ENCODE measurements at places on chromosomes 3 and 15. TPM values are rescaled to one million over a fixed set of nuclear protein-coding genes. Genes with fewer than 3 reads are reported as not detected.

SKOR1 gene
- 0.36 TPM for total RNA-seq

DNA sequence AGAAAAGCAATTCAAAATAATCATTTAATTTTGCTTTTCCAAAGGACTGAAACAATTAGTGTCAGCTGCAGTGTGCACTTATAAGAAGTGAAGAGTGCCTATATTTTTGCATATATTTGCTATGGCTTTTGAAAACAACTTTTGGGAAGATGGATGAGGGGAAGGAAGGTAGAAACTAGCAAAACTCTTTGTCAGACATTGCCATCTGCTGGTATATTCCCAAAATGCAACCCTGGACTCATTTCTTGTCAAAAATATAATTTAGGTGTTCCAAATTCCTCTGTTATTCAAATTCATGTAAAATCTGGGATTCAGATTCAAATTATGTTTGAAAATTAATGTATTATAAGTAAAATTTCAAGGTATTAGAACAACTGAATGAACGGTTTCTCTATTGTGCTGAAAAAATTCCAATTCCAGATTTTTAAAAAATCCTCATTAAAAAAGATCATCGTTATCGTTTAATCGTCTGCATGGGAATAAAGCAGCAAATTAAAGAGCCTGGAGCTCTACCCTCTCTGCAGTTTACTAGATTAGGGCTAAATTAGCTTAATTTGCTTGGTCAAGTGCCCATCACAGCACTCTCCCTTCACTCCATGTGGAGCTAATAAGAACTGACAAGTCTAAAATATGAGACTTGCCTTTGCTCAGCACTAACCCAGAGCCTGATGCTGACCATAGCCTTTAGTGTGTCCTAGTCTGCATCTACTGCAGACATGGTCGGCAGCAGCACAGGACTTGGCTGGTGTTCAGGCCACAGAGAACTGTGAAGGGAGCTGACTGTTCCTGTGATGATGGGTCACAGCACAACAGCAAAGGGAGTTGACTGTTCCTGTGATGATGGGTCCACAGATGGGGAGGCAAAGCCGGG is 67.9 kb upstream of the MITF start:
- DNase-seq: peak; percentile 85

DNA sequence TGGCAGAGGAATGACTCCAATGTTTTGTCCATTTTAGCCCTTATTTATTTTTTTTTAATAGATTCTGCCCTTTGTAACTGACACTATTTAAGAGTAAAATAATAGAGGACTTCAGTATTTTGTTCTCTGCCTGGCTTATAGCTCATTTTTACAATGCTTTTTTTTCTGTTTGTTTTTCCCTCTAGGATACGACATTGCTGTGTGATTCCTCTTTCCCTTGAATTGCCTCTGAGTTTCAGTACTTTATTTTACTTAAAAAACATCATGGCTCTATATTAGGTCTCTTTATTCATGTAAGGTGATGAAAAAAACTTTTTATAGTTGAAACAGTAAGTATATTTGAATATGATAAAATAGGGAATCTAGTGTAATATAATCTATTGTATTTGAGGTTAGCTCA is 179.1 kb downstream of the PTPRG start:
- DNase-seq: no peak

DNA sequence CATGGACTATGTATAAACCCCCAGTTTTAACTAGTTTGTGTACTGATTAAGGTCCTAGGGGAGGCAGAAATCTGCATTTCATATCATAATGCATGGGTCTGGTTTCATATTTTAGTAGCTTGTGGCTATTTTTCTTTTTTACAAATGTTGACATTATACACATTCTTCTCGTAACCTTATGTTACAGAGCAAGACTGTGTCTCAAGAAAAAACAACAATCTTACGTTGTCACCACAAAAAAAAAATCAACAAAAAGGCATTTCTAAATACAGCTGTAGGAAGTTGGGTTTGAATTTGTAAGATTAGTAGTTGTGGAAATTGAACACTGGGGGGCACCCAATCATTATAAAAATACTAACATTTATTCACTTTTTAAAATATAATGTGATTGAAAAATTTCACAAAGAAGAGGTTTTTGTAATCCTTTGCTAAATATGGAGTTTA is 17.9 kb downstream of the SERP1 start:
- DNase-seq: peak; percentile 9

DNA sequence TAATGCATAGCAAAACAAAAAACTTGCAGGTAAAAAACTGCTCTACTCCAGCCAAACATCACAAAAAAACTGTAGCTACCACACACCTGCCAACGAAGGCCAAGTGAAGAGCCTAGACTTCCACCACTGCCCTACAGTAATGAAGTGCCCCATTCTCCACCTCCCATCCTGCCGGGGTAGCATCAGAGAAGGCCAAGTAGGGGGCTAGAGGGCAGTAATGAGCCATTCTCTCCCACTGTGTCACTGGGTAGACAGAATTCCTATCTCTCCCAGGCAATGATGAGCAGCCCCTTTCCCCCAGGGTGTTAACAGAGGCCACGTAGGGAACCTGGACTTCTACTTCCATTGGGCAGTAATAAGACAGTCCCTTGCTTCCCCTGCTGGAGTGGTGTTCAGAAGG is 9.5 kb downstream of the SEC22C start:
- DNase-seq: no peak

DNA sequence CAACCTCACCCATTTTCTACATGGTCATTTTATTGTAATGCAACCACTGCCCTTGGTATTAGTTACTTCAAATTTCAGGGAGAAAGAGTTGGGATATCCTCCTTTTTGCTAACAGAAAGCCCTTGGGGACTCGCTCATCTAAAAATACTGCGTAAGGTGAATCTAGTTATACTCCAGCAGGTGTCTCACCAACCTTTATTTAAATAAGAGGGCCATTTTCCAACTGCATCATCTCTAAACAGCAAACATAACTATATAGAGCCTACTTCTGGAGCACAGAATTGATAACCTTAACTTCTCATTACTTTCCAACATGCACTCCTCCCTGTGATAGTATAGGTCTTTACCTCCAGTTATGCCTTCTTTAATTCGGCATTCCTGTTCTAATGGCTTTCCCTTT is 77.5 kb downstream of the TBL1XR1 start:
- DNase-seq: no peak

GRCh38 chr3:176378789-176379188 is 818.5 kb downstream of the TBL1XR1 start:
- DNase-seq: no peak

DNA sequence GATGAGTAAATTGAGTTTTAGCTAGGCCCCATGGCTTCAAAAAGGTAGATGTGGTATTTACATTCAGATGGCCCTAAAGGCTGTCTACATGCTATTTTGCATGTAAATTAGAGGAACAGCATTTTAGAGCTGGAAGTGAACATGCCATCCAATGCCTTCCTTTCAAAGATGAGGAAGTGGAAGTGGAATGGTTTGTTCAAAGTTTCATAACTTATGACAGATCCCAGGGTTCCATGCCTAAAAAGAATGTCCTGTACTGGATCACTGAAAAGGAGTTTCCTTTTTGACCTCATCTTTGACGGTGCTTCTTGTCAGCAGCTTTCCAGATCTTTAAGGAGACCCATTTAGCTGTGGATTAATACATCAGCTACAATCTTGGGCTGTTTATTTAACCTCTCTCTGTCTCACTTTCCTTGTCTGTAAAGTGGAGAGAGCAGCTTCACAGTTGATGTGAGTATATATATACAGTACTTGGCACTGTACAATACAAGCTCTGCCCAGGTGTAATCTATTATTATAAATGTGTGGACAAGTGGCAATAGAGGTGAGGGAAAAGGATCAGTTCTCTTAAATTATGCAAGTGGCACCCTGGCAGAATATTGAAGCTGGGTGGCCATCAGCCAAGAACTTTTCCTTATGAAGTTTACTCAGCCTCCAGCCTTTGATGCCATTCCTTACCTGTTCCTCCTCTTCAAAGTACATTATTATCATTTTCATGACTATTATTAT is 68.7 kb upstream of the GOLGA8B start:
- peak; percentile 22 for DNase-seq

DNA sequence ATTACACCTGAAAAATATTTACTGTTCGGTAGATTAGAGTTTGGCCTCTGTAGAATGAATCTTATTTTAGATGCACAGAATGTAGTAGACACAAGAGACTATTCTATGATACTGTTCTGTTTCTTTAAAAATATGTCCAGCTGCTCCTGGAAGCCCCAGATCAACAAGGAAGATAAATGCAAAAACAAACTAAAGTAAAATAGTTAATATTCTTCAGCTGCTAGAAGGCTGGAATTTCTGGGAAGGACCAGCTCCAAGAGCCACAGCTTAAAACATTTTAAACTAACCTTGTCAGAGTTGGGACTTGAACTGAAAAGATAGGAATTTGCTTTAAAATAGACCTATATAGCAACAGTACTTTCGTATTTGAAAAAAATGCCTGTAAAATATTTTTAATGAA is 277.9 kb downstream of the PTPRG start:
- DNase-seq: no peak

DNA sequence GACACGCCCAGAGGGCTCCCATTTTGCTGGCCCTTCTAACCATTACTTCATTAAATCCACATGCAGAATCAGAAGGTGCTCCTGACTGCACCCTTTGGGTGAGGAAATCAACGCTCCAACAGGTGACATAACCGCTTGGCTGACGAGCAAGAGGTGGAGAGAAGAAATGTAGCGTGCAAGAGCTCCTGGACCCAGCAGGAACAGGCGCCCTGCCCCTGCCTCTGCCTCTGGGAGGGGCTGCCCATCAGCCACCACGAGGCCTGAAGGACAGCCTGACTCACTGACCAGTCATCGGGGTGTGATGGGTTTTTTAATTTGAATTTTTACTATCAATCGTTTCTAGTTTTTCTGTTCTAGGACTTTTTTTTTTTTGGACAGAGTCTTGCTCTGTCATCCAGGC is 218.2 kb downstream of the ADAMTS17 start:
- DNase-seq: no peak

DNA sequence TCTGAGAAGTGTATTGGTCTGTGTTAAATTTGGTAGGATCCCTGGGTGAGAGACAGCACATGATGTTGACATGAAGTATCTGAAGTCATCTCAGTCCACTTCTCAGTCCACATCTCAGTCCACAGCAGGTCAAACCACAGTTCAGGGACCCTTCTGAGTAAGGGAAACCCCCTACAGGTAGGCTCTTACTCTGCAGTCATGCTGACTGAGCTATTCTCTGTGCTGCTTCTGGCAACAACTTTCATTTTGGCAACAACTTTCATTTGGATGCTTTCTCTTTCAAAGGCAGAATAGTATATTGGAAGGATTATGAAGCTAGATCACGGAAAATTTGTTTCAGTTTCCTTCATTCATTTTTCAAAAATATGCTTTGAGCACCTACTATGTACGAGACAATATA is 178.2 kb upstream of the GOLIM4 start:
- DNase-seq: no peak

- DNase-seq: no peak
Measured at GRCh38 chr15:57313134-57313483, 63.2 kb upstream of the CGNL1 start.

LRRC34 gene
- 2.2 TPM for total RNA-seq

- no peak for DNase-seq
Measured at GRCh38 chr3:14169871-14170270, 8.5 kb downstream of the XPC start.

SLC28A1 gene
- total RNA-seq: not detected

DNA sequence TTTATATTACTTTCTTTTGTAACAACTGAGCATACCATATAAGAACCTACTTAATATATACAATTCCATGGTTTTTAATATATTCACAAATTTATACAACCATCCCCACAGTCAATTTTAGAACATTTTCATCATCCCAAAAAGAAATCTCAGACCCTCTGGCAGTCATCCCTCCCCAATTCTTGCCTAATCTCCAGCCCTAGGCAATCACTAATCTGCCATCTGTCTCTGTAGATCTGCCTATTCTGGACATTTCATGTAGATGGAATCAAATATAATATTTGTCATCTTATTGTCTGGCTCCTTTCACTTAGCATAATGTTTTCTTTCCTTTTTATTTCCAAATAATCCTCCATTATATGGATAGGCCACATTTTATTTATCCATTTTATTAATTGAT is 92.5 kb downstream of the LARS2 start:
- no peak for DNase-seq

- DNase-seq: peak; percentile 27
Measured at GRCh38 chr3:38095669-38096483, 41.1 kb downstream of the ACAA1 start.

HIGD2B gene
- total RNA-seq: not detected

DNA sequence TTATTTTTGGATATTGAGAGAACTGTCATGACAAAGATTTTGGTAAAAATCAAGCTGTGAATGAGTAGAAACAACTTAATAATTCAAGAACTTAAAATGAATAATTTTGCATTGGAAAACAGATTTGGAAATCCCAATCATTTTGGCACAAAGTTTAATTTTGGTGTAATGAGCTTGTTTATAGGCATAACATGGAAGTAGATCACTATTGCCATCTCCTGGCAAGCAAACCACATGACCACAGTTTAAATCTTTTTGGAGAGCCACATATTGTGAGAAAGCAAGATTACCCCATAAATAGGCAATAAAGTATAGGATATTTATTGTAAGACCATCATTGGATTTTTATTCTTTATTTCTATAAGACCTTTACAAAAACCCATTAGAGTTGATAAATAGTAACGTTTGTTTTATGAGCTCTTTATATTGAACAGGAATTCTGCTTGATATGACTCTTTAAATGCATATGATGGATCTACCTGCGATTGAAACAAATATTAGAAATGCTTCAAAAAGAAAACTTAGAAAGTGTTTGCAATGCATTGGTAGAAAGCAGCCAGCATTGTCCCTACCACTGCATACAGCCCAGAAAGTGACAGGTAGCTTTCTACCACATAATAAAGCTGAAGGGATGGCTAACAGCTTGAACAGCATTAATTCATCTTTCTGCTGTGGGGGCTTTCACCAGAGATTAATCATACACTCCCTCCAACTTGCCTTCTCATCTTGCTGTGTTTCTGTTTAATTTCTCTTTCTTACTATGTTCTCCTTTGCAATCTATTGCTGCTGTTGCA is 766.8 kb downstream of the TBL1XR1 start:
- no peak for DNase-seq

DNA sequence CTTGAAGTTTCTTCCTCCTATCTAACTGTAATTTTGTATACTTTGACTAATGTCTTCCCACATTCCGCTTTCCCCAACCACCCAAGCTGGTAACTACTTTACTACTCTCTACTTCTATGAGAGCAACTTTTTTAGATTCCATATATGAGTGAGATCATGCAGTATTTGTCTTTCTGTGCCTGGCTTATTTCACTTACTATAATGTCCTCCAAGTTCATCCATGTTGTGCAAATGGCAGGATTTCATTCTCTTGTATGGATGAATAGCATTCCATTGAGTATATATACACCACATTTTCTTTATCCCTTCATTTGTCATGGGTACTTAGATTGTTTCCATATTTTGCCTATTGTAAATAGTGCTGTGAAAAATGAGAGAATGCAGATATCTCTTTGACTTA is 78.5 kb upstream of the CCNL1 start:
- DNase-seq: no peak

DNA sequence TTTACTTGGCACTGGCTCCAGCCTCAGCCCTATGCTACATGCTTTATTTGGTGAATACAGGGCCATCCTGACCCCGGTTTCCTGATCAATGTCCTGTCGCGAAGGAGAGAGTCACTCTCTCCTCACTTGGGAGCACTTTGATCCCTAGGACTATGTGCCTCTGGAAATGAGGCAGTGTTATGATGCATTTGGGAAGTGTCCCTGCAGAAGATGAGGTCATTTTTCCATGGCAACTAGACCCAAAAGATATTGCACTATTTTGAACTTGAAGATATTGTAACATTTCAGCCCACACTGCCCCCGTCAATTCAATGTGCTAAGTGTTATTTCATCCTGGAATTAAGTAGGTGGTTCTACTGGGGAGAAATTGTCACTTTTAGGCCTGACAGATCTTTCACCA is 68.0 kb downstream of the LRRK1 start:
- no peak for DNase-seq

SNTN gene
- total RNA-seq: not detected

All from osteoblast (primary cell).